Stimulated activated CD8-positive, alpha-beta memory T cell treated with anti-CD3 and anti-CD28 coated beads, Interleukin-15, amount 100 ng/mL, for 4 hours (primary cell): ENCODE measurements at places on chromosomes 7 and 10.

GRCh38 chr10:124340033-124340760, 78.5 kb downstream of the OAT start:
- no peak for DNase-seq

DNA sequence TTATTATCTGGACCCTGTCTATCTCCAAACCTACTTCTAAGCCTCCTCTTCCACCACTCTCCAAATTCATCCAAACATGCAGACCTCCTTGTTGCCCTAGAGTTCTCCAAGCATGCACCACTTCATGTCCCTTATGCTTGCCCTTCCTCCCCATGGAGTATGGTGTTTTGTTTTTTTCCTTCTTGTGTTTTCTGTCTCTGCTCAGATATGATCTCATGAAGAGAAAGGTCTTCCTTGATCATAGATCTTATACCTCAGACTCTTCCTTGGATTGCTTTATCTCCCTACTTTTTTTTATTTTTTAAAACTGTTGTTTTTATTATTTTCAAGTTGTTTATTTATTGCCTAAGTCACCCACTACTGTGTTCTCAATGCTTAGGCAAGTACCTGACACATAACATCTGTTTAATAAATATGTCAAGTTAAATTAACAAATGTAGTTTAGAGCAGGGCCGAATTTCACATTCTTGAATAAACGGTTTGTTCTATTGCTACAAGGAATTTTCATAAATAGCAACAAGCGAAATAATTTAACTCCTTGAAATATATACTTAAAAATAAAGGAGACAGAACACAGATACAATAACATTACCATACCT, 84.5 kb downstream of the HGF start:
- DNase-seq, result no peak

DNA sequence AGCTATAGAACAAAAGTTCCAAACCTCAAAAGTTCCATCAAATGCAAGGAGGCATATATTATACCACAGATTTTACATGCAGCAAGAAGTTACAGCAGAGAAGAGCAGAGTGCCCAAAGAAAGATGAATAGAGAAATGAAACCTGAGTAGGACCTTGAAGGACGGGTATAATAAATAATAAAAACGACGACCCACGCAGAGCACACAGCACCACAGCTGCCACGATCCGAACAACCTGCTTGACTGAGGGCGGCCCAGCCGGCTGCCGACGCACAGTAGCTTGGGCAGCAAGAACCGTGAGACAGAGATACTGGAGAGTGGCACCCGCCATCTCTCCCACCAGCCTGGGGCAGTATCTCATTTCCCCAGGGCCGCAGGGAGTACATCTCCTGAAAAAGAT, 79.0 kb downstream of the HIPK2 start:
- DNase-seq, result no peak

GRCh38 chr10:14703631-14704001, 71.1 kb downstream of the FAM107B start:
- DNase-seq, result no peak

DNA sequence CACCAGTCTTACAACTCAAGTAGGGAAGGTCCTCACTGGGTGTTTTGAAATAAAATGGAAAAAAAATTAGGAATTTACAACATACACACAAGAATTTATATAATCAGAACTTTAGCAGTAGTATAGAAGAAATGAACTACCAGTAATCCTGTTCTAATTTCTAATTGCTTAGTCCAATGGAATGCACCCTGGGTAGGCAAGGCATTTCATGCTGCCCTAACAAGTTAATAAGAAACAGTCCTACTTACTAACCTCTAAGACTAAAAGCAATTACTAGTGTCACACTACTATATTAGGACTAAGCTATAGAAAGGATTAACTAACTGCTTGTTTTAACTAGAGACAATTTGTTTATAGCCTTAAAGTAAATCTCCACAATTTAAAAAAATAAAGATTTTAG, 158.1 kb downstream of the BTAF1 start:
- no peak for DNase-seq

DNA sequence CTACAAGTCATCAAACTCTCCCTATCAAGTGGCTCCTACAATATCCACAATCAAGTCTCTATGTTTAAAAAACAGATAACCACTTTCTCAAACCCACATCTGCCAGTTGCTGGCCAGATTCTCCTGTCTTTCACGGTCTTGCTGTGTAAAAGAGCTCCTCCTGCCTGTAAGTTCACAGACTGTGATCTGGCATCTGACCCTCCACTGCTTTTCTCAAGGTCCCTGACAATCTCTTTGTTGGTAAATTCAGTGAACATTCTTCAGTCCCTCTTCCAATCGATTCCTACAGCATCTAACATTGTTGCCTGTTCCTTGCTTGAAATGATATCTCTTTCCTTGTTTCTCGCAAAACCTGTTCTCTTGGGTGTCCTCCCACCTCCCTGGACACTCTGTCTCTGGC, 18.5 kb upstream of the LMOD2 start:
- DNase-seq, result no peak

GRCh38 chr10:96720422-96721206, at the start of gene PIK3AP1:
TSS of gene PIK3AP1 (minus strand) at chr10:96720514. CDS start at chr10:96720394, 120 bp downstream.
- peak; percentile 6 for DNase-seq

GRCh38 chr10:114167985-114168384, 6.0 kb downstream of the CCDC186 start:
- no peak for DNase-seq

DNA sequence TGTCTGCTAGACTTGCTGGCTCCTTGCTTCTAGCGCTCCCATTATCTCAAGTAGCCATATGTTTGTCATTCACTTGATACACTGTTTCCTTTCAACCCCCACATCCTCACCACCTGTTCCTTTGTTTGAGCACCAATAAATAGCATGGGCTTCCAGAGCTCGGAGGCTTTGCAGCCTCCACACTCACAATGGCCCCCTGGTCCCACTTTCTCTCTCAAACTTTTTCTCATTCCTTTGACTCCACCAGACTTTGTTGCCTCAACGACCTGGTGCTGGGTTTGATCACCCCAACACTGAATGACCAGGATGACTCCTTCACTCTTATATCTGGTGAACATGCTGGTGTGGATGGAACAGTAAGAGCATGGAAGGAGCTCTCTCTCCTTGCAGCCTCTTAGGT, 114.5 kb upstream of the TRIM24 start:
- no peak for DNase-seq

DNA sequence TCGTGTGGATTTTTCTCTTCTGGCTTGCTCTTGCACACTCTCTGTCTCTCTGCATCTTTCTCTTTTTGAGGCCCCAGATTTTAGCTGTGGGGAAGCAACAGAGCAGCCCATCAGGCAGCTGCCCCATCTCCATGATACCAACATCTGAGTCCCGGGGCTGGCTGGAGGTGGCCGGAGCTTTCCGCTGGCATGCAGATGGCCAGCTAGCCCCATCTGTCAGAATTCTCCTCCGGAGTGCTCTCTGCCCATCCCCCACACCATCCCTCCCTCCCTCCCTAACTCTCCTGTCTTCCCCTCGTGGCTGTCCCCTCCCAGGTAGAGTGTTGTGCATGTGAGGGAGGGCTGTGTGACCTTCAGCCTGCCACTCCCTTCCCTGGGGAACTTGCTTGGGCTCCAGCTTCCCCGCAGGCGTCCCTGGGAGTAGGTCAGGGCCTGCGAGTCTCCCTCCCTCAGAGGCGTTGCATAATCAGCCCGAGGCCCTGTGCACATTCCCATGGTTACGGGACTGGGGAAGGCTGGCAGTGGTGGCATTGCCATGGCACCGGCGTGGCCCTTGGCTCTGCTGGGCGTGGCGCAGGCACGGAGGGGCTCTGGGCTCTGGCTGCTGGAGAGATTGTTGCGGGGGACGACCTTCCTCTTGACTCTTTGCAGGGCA, 24.7 kb downstream of the GHRHR start:
- no peak for DNase-seq

GRCh38 chr7:157003756-157004520, 6.5 kb downstream of the MNX1 start:
- no peak for DNase-seq

- no peak for DNase-seq
Measured at GRCh38 chr7:127918130-127918529, 113.1 kb downstream of the LRRC4 start.

DNA sequence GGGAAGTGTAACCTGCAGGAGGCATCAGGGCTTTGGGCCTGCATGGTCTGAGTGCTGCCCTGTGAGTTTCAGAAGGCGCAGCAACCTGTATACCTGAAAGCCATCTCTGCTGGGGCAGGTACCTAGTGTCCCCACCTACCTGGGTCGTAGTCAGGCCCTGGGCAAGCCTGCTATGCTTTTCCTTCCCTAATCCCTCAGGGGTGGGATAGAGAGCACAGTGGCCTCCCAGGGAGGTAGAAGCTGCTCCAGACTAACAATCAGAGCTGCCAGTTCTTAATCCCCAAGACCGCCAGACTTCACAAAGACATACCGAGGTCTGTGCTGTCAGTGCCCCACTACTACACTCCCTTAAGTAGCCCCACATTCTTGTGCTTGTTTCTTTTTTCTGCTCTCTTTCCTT, 52.0 kb downstream of the PTEN start:
- no peak for DNase-seq

DNA sequence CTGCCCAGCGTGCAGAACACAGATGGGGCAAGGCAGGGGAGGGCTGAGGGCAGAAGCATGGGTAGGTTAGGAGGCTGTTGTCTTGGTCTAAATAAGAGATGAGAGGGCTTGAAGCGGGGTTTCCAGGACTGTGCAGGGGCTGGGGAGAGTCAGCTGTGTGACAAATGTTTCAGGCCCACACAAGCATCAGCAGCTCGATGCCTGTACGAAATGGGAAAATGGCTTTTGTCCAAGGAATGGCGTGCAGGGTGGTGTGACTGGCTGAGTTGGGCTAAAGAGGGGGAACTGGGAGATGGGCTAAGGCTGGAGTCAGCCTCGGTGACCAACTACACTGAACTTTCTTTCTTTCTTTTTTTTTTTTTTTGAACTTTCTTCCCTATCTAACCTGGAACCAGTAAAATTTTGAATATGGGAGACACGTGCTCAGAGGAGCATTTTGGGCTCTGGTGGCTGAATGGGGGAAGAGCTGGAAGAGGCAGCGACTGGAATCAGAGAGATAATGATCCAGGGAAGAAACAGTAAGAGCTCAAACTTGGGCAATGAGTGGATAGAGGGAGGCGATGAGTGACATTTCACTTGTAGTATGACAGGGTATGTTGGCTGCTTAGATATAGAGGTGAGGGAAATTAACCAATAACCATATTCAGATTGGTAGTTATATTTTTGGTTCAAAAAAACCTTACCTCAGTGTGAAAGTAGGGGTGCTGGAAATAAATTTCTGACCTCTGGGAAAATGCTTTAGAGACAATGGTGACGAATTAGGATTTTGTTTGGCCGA, 10.2 kb upstream of the EPHA1 start:
- DNase-seq, result no peak

DNA sequence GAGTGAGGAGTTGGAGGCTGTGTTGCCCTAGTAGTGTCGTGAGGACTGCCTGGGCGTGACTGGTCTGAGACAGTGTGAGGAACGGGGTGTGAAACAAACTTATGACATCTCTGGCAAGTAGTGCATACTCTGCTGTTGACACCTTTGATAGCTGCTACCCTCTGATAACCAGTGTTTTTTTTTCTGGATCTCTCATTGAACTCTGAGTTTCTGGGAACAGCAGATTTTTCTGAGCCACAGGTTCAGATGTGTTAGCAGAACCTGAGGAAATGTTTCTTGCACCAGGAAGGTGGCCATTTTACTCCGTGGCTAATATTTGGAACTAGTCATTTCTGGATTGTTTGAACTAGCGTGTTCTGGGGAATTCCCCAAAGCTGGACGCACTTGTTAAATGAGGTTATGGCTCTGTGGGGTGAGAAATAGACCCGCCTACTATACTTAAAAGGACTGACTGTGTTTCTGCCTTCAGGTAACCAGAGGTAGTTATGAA, 52.9 kb downstream of the AUTS2 start:
- DNase-seq, result no peak

- no peak for DNase-seq
Measured at GRCh38 chr10:11232222-11232961, 214.7 kb downstream of the CELF2 start.

DNA sequence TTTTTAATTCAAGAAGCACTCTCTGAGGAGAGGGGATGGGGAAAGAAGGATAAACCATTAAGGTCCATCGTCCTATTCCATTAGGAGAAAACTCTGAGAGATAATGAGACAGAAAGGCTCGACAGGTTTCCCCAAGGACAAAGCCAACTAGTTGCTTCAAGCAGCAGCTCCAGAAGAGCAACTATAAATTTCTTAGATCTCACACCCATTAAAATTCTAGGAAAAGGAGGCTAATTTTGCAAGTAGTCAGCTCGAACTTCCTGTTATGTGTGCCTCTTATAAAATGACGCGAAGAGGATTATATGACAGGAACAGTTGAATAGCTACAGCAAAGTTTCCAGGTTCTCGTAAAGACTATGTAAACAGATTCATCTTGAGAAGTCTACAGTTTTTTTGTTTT, 52.0 kb upstream of the ST8SIA6 start:
- no peak for DNase-seq

DNA sequence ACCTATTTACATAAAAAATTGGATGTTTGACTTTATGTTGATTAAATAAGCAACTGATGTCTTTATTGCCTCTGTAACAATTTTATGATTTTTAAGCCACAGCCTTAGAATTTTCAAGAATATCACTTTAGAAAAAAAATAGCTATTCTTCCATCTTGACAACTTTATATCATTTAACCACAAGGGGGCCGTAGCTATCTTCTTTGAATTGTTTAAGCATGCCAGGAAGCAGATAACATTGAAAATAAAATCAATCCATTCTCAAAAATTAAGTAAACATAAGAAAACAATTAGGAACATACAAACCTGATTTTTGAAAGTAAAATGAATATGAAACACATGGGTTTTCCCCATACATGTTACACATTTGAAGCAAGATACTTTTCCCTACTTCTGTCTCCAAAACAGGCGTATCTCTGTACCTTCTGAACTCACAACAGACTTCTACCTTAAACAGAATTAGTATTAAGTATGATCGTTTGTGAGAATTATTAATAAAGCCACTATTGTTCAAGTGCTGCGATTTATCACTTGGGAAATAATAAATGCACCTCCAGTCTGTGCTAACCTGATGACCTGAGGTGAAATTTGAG, 209.0 kb downstream of the CACNA2D1 start:
- no peak for DNase-seq

- no peak for DNase-seq
Measured at GRCh38 chr10:30386801-30387588, 37.9 kb upstream of the MTPAP start.

DNA sequence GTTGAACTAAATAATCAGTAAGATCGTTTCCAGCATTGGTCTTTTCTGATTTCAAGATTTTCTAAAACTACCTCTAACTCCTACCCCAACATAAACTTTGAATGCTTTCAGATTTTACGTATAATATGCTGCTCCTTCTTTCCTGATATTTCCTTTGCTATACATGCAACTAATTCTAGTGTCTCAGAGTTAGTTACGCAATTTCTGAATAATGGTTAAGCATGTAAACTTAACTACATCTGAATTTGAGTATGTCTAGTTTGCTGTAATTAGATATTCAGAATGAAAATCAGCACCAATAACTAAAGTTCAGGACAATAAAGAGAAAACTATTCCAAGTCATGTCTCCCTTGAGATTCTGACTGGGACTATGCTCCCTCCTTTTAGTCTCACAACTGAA, 71.0 kb downstream of the SEMA3C start:
- DNase-seq, result no peak

DNA sequence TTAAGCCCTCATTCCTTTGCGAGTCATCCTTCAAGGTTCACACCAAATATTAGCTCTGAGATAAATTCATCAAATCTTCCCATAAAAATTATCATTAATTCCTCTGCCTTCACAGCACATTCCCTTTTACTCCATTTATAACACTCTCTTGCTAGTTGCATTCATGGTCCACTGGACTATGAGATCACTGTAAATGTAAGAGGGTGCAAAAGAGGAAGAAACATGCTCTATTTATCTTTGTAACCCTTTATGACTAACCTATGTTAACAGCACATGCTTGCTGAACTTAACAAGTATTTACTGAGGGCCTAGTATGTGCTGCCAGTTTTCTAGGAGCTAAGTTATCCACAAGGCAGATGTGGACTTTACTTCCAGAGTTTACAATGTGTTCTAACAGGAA, 86.7 kb upstream of the TMEM168 start:
- DNase-seq, result no peak
